Stromal cell of bone marrow (primary cell): ENCODE measurements at places on chromosomes 7 and 10.

GRCh38 chr7:138417078-138417700, 42.9 kb upstream of the TRIM24 start:
- no peak for DNase-seq

DNA sequence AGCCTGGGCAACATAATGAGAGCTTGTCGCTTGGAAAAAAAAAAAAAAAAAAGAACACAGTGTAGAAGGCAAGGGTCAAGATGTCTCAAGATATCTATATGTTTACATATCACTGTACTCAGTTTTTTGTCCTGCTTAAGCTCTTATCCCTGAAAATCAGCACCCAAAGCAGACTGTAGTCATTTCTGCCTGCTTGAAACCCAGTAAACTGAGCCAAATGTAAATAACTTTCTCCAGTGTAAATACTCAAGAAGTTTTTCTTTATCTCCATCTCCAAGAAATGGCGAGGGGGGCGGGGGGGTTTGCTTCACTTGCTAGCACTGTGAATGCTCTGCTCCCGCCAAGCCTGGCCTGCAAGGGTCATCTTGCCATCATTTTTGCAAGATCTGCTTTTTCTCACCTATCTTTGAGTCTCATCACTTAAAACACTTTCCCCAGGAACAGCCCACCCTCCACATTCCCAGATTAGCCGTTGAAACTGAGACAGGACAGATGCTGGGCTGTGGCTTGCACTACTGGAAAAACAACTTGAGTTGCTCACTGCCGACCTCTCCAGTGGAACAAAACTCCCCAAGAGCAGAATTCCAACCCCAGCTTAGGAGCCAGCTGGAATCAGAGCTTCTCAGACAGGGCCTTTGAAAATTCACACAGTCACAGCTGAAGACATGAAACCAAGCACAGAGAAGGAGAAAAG, 54.6 kb downstream of the AFAP1L2 start:
- no peak for DNase-seq

DNA sequence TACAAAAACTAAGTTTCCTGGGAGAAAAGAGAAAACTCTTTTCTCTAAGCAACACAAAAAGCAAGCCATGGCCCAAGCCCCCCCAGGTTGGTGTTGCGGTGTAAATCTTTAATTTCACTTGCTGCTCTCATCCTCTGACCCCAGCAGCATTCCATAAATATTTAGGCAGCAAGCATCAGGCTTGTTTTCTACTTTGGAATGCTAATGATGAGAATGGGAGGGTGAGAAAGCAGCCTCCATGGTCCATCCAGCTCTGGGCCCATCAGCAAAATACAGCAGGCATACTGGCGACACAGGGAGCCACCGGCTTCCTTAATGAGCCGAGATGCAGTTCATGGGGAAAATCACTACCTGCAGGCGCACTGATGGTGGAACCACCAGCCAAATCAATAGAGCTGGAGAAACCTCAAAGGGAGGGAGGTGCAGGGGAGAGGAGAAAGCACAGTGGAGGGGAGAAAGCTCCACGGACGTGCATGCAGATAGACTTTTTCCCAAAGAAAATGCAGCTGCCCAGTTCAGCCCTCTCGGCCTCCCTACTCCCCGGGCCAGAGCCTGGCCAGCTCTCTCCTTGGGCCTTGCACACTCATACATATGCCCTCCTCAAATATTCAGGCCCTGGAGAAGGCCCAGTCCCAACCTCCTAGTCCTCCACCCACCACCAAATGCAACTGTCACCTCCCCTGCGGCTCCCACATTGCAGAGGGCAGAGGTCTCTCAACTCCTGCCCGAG, 131.9 kb downstream of the GRID1 start:
- DNase-seq = no peak

DNA sequence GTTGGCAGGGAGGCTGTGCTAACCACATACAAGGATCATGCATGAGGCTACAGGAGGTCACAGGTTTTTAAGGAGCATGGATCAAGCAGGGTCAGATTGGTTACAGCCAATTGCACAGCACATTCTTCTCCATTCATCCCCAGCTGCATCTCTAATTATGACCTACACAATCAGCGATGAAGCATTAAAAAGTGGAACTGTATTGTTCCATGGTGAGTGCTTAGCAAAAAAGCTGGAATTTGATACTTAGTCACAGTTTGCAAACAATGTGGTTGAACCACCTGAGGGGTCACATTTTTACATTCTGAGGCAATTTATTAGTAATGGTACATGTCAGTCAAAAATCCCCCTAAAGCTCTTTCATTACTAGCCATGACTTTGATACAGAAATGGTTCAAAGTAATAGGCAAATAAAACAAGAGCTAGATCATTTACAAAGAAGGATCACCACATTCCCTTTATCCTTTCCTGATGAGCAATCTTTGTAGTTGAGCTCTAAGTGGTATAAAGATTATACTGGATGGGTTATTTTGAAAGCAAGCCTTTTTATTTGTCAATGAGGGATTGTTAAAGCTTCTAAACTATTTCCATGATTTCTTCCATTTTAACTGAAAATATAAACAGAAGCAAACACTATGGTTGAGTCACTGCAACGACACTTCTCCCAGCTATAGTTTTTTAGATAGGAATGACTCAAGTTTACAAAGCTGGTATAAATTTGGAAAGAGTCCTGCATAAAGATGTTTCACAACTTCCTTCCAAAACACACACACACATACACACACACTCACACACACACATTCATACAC, 217.8 kb upstream of the SEMA3A start:
- peak; percentile 82 for DNase-seq

GRCh38 chr7:16904076-16904475, 22.3 kb upstream of the AGR3 start:
- no peak for DNase-seq

DNA sequence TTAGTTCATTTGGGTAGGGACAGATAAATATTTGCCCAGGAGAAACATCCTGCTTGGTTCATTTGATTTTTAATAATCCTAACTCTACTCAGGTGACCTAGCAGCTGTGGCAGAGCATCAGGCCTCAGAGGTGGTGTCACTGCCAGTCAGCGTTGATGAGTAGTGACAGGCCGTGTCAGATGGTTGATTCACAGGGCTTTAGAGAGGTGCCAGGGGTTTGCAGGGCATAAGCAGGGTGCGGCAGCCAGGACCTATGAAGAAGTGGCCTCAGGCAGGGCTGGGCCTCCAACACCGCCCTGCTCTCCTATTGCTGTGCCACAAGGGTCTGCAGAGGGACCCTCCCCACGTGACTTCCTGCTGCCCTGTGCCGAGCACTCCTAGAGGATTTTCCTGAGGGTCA, 128.1 kb downstream of the HECW1 start:
- no peak for DNase-seq

GRCh38 chr10:77282163-77282562, 355.4 kb downstream of the KCNMA1 start:
- no peak for DNase-seq

DNA sequence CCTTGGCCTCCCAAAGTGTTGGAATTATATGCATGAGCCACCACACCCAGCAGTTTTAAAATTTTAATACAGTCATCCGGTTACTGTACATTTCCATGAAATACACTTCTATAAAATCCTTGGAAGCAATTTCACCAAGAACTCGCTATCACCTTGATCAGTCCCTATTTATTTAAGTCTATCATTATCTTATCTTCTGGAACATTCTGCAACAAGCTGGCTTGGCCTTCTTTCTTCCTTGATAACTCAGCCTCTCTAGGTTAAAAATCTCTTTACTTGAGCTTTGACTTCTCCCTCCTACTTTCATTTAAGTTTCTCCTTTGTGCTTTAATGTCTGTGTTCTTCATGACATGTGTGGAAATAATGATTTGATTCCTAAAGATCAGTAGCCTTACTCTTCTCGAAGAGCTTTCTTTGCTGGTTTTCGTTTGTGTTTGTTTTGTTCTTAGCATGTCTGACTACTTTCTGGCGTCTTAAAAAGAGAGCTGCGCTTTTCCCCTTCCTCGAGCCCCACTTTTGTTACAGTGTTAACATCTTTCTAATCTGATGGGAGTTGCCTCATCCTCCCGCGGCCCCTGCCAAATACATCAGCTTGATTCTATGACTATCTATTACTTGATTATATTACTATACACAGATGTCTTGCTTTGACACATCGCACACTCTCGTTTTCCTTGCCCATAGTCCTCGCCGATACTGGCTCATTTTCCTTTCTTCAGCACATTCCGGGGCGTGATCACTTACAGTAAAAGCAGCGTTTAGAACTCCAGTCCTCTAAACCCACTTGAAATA, 11.1 kb upstream of the CALML5 start:
- DNase-seq = no peak

- DNase-seq = no peak
These were observed 192.1 kb downstream of the DNAJB6 start for GRCh38 chr7:157528785-157529341.
